ENCODE measurements at places on chromosomes 11 and 22. TPM values are rescaled to one million over a fixed set of nuclear protein-coding genes. Genes with fewer than 3 reads are reported as not detected.

OR8D4 gene
- not detected for total RNA-seq

TRIM48 gene
- not detected for total RNA-seq

GAS2 gene
- total RNA-seq: 2.4 TPM

TNNT3 gene
- 1.5 TPM for total RNA-seq

SLCO2B1 gene
- 9.7 TPM for total RNA-seq

IGF2 gene
- total RNA-seq: 3.2 TPM

KLHL35 gene
- total RNA-seq: 3.0 TPM

C11orf86 gene
- total RNA-seq: not detected

APLNR gene
- 1.5 TPM for total RNA-seq

ROBO4 gene
- 18.7 TPM for total RNA-seq

ABCC8 gene
- total RNA-seq: not detected

OR51B5 gene
- total RNA-seq: not detected

OR8K5 gene
- not detected for total RNA-seq

CABP7 gene
- total RNA-seq: not detected

KIAA0930 gene
- 119 TPM for total RNA-seq

MMP27 gene
- 0.65 TPM for total RNA-seq

CRYBA4 gene
- total RNA-seq: not detected

RAB36 gene
- 1.7 TPM for total RNA-seq
